ENCODE measurements at places on chromosomes 4 and X.

DNA sequence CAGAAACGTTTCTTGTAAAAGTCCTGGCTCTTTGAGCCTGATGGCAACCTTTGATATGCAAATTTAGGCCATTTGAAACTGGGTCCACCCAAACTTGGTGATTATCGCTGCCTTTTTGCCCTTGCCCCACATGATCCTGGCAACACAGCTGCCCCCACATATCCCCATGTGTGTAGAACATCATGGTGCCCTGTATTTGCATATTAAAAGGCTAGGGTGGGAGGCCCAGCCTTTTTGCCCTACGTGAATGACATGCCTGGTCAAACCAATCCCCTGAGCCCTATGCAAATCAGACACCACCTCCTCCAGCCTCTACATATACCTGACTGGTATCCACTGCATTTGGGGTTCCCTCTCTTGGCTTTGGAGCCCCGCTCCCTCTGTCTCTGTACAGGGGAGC lies 202.4 kb downstream of the MAB21L2 start:
- DNase-seq, result no peak

GRCh38 chr4:76316131-76316530 lies 9.6 kb downstream of the STBD1 start:
- no peak for DNase-seq

DNA sequence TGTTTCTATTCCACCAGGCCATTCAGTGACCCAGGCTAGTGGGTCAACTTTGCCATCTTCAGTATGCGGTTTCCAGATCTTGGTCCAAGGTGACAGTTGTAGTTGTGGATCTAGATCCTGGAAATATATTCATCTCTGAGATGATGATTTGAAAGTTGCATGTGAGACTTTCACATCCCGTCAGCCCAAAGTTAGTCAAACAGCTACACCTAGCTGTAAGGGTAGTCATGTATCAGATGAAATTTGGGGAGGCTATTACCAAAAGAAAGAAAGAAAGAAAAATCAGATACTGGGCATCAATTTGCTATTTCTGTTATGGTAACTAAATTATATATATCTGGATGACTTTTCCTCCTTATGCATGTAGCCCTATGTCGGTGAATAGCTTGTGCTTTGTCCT lies 259.4 kb upstream of the ARX start:
- DNase-seq, result no peak

- peak; percentile 30 for DNase-seq
Measured at GRCh38 chrX:30713061-30713525, 59.9 kb downstream of the GK start.
